Thoracic aorta (tissue), 2 donors: ENCODE measurements at places on chromosomes 11 and 22. TPM values are rescaled to one million over a fixed set of nuclear protein-coding genes. Genes with fewer than 3 reads are reported as not detected.

DNA sequence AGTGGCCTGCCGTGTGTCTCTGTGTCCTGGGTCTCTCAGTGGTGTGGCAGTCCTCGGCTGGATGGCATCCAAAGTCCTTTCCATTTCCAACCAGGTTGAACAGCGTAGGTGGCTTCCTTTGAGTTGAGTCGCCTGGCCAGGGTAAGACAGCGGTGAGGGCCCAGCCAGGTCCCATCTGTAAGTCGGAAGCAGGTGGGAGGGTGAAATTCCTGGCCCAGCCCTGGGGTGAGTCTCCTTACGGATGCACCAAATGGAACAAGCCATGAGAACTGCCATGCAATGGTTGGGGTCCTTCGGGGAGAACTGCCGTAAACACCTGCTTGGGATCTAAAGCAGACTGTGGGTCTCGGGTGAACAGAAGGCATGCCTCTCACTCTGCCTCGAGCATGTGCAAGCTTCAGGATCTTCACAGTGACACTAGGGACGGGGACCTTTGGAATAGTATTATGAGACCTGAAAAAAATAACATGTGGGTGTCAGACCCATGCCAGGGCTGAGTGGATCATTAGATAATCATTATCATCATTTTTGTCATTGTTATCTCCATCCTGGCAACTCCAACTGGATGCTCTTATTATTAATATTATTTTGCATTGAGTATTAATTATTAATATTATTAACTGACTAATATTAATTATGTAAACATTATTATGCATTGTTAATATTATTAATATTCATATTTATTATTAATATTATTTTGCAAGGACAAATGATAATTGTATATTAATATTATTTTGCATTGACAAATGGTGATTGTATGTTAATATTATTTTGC is 57.7 kb upstream of the LINC01488 start:
- DNase-seq, result no peak

GRCh38 chr11:68342459-68343158 is 30.2 kb downstream of the LRP5 start:
- no peak for DNase-seq

- no peak for DNase-seq
Observed at GRCh38 chr22:29623059-29623458, 19.6 kb downstream of the NF2 start.

DNA sequence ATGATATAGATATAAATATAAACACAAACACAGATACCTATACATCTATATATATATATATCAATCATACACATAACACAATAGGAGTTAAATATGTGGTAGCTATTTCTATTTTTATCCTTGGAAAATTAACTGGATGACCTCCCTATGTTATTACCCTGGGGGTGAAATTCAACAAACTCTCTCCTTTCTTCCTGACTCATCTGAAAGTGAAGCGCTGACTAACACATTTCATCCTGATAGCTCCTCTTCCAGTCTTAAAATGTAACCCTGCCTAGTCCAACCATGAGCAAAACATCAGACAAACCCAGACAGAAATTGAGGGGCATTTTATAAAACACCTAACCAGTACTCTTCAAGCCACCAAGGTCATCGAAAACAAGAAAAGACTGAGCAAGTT is 220.6 kb upstream of the ISX start:
- DNase-seq, result no peak

- DNase-seq, result no peak
Observed at GRCh38 chr22:49031746-49032330, 795.8 kb downstream of the BRD1 start.

DNA sequence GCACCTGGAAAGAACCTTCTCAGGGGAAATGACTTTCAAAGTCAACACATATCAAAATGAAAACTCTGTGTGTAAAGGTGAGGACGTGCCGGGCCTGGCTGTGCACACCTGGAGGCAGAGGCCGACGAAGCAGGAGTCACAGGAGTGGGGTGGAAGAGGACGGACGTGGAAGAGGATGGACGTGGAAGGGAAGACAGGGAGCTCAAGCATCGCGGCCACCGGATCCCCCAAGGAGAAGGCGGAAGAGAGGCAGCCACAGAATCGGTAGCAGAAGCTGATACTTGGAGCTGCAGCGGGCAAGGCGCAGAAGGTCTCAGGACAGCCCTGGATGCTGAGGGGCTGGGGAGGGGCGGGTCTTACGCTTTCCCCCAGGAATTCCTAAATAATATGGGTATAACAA is 519.8 kb downstream of the BRD1 start:
- no peak for DNase-seq

- DNase-seq, result no peak
Observed at GRCh38 chr22:36682811-36683210, 20.7 kb downstream of the CACNG2 start.

DNA sequence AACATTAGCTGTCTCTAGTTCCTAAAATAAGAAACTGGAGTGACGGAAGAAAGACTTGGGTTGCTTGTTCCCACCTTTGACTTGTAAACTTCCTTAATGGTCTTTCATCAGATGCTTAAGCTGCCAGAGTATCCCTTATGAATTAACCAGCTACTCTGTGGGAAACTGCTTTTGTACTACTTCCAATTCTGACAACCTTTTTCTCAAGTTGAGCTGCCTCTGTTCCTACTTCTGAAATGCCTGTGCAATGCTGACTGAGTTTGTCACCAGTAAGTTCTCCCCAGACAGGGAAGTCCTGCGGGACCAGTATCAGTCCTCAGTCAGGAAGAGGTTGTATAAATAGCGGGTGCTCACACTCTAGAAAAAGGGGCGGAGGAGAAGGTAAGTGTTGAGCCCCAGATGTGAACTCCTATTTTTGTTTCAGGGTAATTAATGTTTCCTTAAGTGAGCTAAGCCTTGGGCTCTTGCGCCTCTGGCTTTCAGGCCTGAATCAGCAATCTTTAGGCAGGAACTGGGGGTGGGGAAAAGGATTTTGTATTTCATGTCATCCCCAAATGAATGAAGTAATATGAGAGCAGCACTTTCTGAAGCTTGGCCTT is 67.2 kb downstream of the CECR2 start:
- DNase-seq, result no peak

Gene UBE2L6
- 45.8 TPM for total RNA-seq

Gene MAJIN
- total RNA-seq, result not detected

Gene COMMD9
- total RNA-seq, result 42.1 TPM

Gene CNGA4
- not detected for total RNA-seq

Gene OR51B4
- total RNA-seq, result not detected

Gene CDKN1C
- total RNA-seq, result 17.1 TPM

Gene MMP11
- total RNA-seq, result 10.2 TPM

Gene TRPM5
- not detected for total RNA-seq

Gene NPAS4
- 6.6 TPM for total RNA-seq

Gene PNPLA5
- total RNA-seq, result not detected

Gene CRYBA4
- total RNA-seq, result not detected

Gene DCUN1D5
- total RNA-seq, result 63.0 TPM
